ENCODE measurements at places on chromosomes 4 and X. TPM values are rescaled to one million over a fixed set of nuclear protein-coding genes. Genes with fewer than 3 reads are reported as not detected.
A peak's percentile ranks its signal among the peaks of the same experiment; 100 is the strongest.

GRCh38 chrX:81308086-81308829 lies 106.4 kb downstream of the SH3BGRL start:
- peak; percentile 34 for ATAC-seq
- no peaks in the 10 kb centered on the region for H3K4me1 ChIP-seq
- H3K27me3 ChIP-seq = no peaks in the 10 kb centered on the region
- no peak overlapping the region for H3K4me3 ChIP-seq
- no peaks in the 10 kb centered on the region for H3K36me3 ChIP-seq

GRCh38 chr4:182778222-182778982 lies 138.8 kb downstream of the DCTD start:
- ATAC-seq = no peak
- no peaks in the 10 kb centered on the region for H3K4me1 ChIP-seq
- no peak overlapping the region for H3K27ac ChIP-seq
- no peaks in the 10 kb centered on the region for H3K27me3 ChIP-seq
- H3K4me3 ChIP-seq = no peak overlapping the region

- H3K27ac ChIP-seq = no peak overlapping the region
- H3K36me3 ChIP-seq = no peaks in the 10 kb centered on the region
- ATAC-seq = no peak
These were observed 43.5 kb upstream of the PAK3 start for GRCh38 chrX:111052478-111052877.

DNA sequence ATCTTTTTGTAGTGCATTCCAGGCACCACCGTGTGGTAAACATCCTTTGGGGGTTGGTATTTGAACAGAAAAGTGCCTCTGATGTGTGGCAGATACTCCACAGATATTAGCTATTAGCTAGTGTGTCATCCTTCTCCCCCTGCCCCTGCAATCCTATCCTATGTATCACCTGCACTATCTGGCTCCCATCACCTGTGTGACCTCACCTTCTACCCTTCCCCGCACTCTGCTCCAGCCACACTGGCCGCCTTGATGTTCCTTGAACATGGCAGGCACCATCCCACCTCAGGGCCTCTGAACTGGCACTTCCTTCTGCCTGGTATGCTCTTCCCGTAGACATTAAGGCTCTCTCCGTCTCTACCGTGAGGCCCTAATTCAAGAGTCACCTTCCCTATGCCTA lies 3.7 kb downstream of the ELK1 start:
- no peak for ATAC-seq
- H3K4me3 ChIP-seq = no peak overlapping the region
- peaks cover 33% of the 10 kb centered on the region for H3K4me1 ChIP-seq
- H3K27ac ChIP-seq = no peak overlapping the region

GRCh38 chrX:39222346-39223113 lies 421.3 kb downstream of the MID1IP1 start:
- H3K4me1 ChIP-seq = no peaks in the 10 kb centered on the region
- H3K27me3 ChIP-seq = no peaks in the 10 kb centered on the region
- no peak overlapping the region for H3K27ac ChIP-seq
- ATAC-seq = no peak
- H3K36me3 ChIP-seq = no peaks in the 10 kb centered on the region

GRCh38 chrX:45972636-45973035 lies 572.6 kb downstream of the ZNF674 start:
- H3K36me3 ChIP-seq = no peaks in the 10 kb centered on the region
- no peaks in the 10 kb centered on the region for H3K27me3 ChIP-seq
- H3K27ac ChIP-seq = no peak overlapping the region
- ATAC-seq = no peak
- no peak overlapping the region for H3K4me3 ChIP-seq
- H3K4me1 ChIP-seq = no peaks in the 10 kb centered on the region

GRCh38 chr4:21061902-21062301 lies 361.6 kb downstream of the PACRGL start:
- no peaks in the 10 kb centered on the region for H3K27me3 ChIP-seq
- H3K4me3 ChIP-seq = no peak overlapping the region
- no peaks in the 10 kb centered on the region for H3K36me3 ChIP-seq
- no peak for ATAC-seq

GRCh38 chrX:40422021-40422420 lies 158.7 kb upstream of the ATP6AP2 start:
- no peaks in the 10 kb centered on the region for H3K27me3 ChIP-seq
- no peak overlapping the region for H3K27ac ChIP-seq
- no peaks in the 10 kb centered on the region for H3K4me1 ChIP-seq
- no peak overlapping the region for H3K4me3 ChIP-seq
- ATAC-seq = no peak

GRCh38 chrX:105552395-105552794 lies 269.9 kb upstream of the NRK start:
- H3K36me3 ChIP-seq = no peaks in the 10 kb centered on the region
- no peaks in the 10 kb centered on the region for H3K4me1 ChIP-seq
- H3K27ac ChIP-seq = no peak overlapping the region
- ATAC-seq = no peak
- H3K27me3 ChIP-seq = no peaks in the 10 kb centered on the region

- H3K4me1 ChIP-seq = no peaks in the 10 kb centered on the region
- no peaks in the 10 kb centered on the region for H3K36me3 ChIP-seq
- no peaks in the 10 kb centered on the region for H3K27me3 ChIP-seq
These were observed 280.1 kb downstream of the RAPGEF2 start for GRCh38 chr4:159382856-159383561.

GRCh38 chr4:90306810-90307209 lies 179.6 kb downstream of the CCSER1 start:
- no peaks in the 10 kb centered on the region for H3K27me3 ChIP-seq
- ATAC-seq = no peak
- no peak overlapping the region for H3K4me3 ChIP-seq
- no peaks in the 10 kb centered on the region for H3K36me3 ChIP-seq
- no peaks in the 10 kb centered on the region for H3K4me1 ChIP-seq

GRCh38 chrX:47577424-47577823 lies 4.8 kb upstream of the TIMP1 start:
- H3K36me3 ChIP-seq = no peaks in the 10 kb centered on the region
- no peak overlapping the region for H3K4me3 ChIP-seq
- peaks cover 7% of the 10 kb centered on the region for H3K27me3 ChIP-seq
- no peak overlapping the region for H3K27ac ChIP-seq
- peaks cover 21% of the 10 kb centered on the region for H3K4me1 ChIP-seq

DNA sequence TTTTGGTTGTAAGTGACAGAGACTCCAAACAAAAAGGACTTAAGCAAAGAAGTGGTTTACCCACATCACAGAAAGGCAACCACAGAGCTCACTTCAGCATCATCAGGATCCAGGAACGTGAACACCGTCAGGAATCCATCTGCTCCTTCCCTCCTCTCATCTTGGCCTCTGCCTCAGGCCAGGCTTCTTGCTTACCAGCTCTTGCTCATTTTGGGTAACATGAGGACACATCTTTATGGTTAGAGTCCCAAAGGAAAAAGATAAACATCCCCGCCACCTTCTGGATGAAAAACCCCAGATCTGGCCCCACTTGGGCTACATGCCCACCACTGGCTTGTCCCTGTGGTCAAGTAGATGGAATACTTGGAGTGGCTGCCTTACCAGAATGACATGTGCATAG lies 176.8 kb upstream of the RPL34 start:
- H3K36me3 ChIP-seq = no peaks in the 10 kb centered on the region
- ATAC-seq = no peak
- H3K4me3 ChIP-seq = no peak overlapping the region
- H3K4me1 ChIP-seq = no peaks in the 10 kb centered on the region
- no peak overlapping the region for H3K27ac ChIP-seq
- H3K27me3 ChIP-seq = no peaks in the 10 kb centered on the region

GRCh38 chrX:28586981-28587551 lies at the start of gene IL1RAPL1:
TSS of gene IL1RAPL1 (plus strand) at chrX:28587446.
- H3K27ac ChIP-seq = peak within 1 kb of the TSS; percentile 60
- H3K27me3 ChIP-seq = no peaks in the 10 kb centered on the region
- H3K36me3 ChIP-seq = no peaks in the 10 kb centered on the region
- ATAC-seq = no peak
- H3K4me1 ChIP-seq = no peaks in the 10 kb centered on the region

DNA sequence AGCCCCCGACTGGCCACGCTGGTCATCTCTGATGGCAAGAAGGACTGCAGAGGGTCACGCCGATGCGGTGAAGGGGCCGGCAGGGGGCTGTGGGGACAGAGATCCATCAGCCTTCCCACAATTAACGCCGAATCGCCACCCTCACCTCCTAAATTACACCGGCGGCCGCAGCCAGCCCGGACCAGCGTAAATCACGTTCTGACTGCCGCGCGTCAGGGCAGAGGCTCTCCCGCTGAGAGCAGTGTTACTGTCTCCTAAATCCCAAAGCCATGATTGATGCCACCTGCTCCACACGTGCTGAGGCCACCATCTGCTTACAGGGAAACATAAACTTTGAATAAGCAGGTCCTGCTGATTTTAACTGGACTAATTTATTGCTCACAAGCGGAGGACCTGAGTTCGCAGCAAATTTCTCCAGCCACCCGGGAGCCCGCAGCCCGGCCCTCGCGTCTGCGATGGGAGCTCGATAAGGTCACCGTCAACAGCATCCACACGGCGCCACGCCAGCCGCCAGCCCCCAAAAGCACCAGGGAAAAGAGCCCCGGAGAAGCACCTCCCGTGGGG lies 127.3 kb upstream of the NKX1-1 start:
- peaks cover 94% of the 10 kb centered on the region for H3K27me3 ChIP-seq
- no peak for ATAC-seq
- H3K4me1 ChIP-seq = no peaks in the 10 kb centered on the region
- no peak overlapping the region for H3K4me3 ChIP-seq
- no peaks in the 10 kb centered on the region for H3K36me3 ChIP-seq

GRCh38 chr4:36115312-36115711 lies 129.0 kb downstream of the ARAP2 start:
- no peaks in the 10 kb centered on the region for H3K27me3 ChIP-seq
- no peaks in the 10 kb centered on the region for H3K4me1 ChIP-seq
- no peak overlapping the region for H3K4me3 ChIP-seq
- no peak overlapping the region for H3K27ac ChIP-seq

DNA sequence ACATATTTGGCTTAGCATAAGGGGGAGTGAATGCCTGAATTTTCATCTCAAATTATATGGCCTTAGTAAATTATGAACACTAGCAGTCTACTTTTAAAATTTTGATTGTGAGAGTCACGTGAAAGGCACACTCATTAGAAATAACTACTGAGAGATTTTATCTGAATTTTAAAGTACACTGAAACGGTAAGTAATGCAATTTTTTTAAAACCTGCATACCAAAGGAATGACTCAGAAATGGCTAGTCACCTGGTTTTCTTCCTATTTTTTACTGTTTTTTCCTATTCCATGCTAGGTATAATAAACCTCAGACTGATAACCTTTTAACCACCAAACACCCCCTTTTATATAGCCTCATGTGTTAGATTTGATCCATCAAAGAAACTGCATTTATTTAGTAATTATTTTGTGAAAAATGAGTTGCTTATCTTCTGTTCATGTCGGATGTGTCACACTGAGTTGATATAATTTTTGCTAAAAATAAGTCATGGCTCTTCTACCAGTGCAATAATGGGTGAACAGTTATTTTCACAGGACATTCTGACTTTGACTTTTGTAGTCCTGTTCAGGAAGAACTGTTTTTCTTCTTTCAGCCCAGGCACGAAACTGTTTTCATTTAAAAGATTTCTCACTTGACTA lies 40.4 kb downstream of the CPEB2 start:
- H3K4me1 ChIP-seq = peaks cover 14% of the 10 kb centered on the region
- H3K27me3 ChIP-seq = no peaks in the 10 kb centered on the region
- no peak overlapping the region for H3K4me3 ChIP-seq
- peak overlapping the region; percentile 35 for H3K27ac ChIP-seq
- H3K36me3 ChIP-seq = no peaks in the 10 kb centered on the region

DNA sequence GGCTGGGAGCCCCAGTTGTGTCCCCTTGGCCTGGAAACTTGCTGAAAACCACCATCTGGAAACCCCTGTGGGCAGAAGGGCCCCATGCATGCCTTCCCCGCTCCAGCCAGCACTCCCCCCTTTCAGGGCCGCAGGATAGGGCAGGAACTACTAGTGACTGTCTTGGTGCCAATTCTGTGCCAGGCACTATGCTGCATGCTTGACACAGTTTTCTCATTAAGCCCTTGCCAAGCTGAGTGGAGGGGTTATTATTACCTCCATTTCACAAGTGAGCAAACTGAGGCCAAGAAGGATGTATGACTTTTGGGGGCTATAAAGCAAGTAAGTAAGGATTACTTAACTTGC lies 73.6 kb upstream of the PJA1 start:
- H3K4me1 ChIP-seq = peaks cover 29% of the 10 kb centered on the region
- H3K27ac ChIP-seq = peak overlapping the region; percentile 53
- no peak overlapping the region for H3K4me3 ChIP-seq
- no peaks in the 10 kb centered on the region for H3K27me3 ChIP-seq
- H3K36me3 ChIP-seq = no peaks in the 10 kb centered on the region

- H3K27me3 ChIP-seq = no peaks in the 10 kb centered on the region
- H3K27ac ChIP-seq = no peak overlapping the region
These were observed 300.6 kb upstream of the SPANXN1 start for GRCh38 chrX:144946666-144947065.

- H3K27ac ChIP-seq = no peak overlapping the region
- H3K27me3 ChIP-seq = no peaks in the 10 kb centered on the region
- no peaks in the 10 kb centered on the region for H3K36me3 ChIP-seq
- no peak overlapping the region for H3K4me3 ChIP-seq
These were observed 22.5 kb downstream of the HNRNPH2 start for GRCh38 chrX:101430457-101431078.

DNA sequence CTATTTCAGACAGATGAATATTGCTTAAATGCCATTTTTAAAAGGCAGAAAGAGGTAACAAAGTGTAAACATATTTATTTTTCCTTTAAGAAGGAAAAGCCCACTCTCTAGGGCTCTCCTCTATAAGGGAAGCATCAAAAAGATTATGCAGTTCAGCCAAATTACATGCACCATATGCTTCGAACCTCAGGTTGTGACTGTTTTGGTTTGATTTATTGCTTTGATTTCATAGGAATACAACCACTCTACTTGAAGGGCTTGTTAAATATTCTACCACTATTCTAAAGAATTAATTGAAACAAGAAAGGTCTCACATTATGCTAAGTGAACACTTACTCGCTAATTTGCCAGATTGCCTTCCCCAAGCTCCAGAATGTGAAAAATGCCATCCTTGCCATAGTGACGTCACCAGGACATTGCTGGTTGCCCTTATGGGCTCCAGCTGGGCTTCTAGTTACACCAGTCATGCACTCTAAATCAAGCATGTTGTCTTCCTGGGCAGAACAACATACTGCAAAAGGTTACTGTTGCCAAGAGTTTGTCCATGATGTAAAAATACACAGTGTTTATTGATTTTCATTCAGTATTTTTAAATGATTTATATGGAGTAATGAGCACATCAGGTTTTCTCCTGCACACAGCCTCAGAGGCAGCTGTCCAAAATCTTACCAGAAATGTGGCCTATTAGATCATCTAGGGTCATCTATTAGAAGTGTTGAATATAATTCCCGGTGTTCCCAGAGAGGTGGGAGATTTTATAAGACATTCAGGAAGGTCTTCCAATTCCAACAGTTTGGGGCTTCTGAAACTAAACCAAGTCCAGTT lies 164.4 kb upstream of the RAPGEF2 start:
- H3K4me3 ChIP-seq = no peak overlapping the region
- H3K4me1 ChIP-seq = no peaks in the 10 kb centered on the region
- no peaks in the 10 kb centered on the region for H3K27me3 ChIP-seq
- no peak for ATAC-seq
- no peak overlapping the region for H3K27ac ChIP-seq

- H3K4me1 ChIP-seq = peaks cover 9% of the 10 kb centered on the region
- peaks cover 9% of the 10 kb centered on the region for H3K36me3 ChIP-seq
- H3K27ac ChIP-seq = no peak overlapping the region
These were observed 22.4 kb downstream of the AFF1 start for GRCh38 chr4:86957215-86957614.

Gene CT83
- not detected for total RNA-seq

Gene CAMK2D
- 52.4 TPM for total RNA-seq

Gene MGAT4D
- total RNA-seq = not detected

Gene ASB12
- not detected for total RNA-seq

Gene SH3RF1
- total RNA-seq = 14.9 TPM

Gene IBSP
- not detected for total RNA-seq

Gene USP51
- 1.8 TPM for total RNA-seq

Gene GAGE2A
- not detected for total RNA-seq
